ENCODE measurements at places on chromosomes 11 and 22.

GRCh38 chr11:16613262-16613511, 125.3 kb upstream of the C11orf58 start:
- no peak for DNase-seq

- no peak for DNase-seq
These were observed 57.8 kb downstream of the RBFOX2 start for GRCh38 chr22:35970616-35971455.

GRCh38 chr11:12111549-12112520, 1.4 kb downstream of the MICAL2 start:
- DNase-seq: no peak

DNA sequence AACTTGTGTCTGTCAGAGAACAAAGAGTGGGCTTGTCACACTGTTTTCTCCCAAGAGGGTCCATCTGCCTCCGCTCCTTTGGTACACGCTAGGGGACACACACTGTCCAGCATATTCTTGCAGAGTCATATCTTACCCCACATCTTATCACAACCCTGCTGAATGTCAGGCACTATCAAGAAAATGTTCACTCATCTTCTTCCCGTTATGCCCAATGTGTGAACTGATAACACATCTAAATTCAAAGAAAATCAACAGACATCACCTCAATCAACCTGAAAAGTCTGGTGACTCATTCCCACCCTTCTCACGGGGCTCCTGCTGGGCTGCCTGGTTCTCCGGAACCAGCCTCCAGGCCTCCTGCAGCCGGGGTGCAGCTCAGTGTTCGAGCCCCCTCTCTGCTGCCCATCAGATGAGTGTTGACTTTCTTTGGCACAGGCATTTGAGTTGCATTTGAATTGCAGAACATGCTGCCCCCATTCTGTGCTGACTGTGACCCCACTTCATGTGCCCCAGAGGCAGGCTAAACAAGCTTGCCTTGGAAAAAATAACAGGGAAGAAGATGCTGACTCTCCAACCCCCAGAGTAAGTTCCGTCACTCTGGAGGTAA, 19.4 kb downstream of the GRAP2 start:
- DNase-seq: no peak

- DNase-seq: peak; percentile 22
These were observed 141.1 kb upstream of the NARS2 start for GRCh38 chr11:78715639-78716311.

GRCh38 chr22:37571992-37572373, 7.9 kb downstream of the LGALS2 start:
- no peak for DNase-seq

DNA sequence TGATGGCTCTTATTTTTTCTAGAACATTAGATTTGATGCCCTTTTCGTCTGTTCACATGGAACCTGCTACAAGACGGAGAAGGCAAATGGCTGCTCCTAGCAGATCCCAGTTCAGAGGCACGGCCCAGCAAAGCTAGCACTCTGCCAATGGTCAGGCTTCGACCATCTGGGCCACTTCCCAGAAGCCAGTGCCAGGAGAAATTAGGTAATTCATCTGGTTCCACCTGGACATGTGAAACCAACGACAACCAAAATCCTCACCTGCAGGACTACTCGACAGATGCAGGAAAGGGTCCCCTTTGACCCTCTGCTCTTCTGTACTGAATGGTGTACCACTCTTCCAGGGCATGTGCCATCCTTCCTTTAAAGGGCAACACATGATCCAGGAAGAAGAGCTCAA, 25.4 kb downstream of the MICAL3 start:
- DNase-seq: no peak

DNA sequence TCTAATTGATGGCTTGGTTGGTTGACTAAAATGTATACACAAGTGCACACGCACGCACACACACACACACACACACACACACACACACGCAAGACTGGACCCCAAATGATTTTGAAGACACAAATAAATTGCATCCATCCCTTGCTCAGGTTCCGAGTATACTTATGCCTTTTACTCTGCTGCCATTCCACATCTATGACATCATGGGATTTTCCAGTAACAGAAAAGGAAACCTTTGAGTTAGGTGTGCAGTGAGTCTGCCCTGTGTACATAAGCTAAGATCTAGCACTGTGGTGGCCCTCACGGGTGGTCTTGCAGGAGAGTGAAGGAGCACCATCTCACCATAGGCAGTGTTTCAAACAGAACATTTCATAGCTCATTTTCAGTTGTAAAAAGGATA, 20.5 kb upstream of the LARGE1 start:
- DNase-seq: no peak

- no peak for DNase-seq
These were observed 237.3 kb downstream of the ST3GAL4 start for GRCh38 chr11:126592496-126593410.

DNA sequence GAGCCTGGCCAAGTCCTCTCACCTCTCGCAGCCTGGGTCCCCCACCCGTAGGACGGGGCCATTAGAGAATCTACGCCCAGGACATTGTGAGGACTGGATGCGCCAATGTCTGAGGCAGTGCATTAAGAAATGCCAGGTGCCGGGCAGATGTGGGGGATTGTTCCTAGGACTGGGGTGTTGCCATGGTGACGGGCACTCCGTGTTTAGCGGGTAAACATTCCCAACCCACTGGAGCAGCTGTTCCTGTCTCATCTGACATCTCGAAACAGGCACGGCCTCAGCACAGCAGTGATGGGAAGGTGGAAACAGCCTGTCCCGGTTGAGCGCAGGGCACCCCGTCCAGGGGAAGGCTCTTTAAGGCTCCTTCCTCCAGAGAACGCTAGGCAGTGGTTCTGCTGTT, 99.6 kb upstream of the RTL6 start:
- no peak for DNase-seq

- no peak for DNase-seq
These were observed 33.3 kb downstream of the ANO1 start for GRCh38 chr11:70111269-70112016.

DNA sequence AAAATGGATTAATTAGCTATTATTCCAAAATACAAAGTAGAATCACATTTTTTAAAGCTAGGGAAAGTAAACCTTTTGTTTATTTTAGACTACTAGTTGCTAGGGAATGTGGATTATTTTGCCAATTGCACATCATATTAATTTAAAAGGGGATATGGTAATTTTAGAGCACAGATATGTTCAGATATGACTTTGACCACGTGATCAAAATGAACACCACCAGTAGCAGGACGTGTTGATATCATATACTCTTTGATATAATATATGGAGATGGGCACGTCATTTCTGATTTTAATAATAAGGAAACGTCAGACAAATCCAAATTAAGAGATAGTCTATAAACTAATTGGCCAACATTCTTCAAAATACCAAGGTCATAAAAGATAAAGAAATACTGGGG, 1188.3 kb upstream of the CNTN5 start:
- no peak for DNase-seq

DNA sequence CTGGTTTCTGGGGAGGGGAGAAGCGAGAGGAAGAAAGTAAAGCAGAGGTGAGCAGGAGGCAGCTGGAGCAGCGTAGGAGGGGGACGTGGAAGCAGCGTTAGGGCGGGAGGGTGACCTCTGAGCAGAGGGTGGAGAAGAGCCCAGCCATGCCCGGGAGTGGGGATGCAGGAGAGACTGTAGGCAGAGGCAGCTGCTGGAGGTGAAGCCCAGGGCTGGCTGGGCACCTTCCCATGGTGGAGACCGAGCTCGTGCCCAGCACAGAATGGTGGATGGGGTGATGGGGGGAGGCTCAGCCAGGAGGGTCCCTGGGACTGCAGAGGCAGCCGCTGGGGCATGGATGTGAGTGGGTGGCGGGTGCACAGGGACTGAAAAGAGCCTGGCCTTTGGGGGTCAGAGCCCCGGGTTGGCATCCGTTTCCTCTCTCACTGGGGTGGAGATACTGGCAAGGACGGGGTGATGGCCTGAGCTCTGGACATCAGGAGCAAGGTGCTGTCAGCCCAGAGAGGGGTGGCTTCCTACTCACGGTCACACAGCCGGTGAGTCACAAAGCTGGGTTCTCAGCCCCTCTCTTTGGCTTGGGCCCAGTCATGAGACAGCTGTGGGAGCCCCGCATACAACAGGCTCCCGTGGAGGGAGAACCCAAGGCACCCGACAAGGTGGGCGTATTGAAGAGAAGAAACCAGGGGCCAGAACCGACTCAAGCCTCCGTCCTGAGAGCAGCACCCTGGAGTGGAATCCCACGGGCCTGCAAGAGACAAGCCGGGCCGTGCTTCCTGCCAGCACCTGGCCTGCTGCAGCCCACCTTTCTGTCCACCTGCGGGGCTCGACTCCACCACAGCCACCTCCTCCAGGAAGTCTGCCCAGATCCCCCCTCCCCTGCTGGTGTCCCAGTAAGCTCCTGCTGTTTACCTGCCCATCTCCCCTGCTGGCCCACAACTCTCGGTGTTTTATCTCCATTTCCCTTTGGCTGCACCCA, 45.8 kb upstream of the FGF3 start:
- DNase-seq: no peak

- no peak for DNase-seq
These were observed 46.6 kb downstream of the LRRC32 start for GRCh38 chr11:76623884-76624419.

DNA sequence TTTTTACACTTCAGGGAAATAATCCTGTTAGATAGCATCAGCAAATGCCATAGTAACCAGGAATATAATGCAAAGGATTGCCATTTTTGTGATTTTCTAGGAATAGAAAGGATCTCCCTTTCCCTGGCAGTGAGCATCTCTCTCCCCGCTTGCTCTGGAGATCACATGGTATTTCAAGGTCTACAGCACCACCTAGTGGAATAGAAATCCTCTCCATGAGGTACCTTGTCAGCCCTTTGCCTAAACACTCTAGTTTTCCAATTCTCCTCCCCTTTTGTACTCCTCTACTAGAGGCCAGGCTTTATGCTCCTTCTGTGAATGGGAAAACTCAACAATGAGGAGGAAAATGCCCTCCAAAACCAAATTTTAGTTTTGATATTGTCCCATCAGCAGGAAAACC, 78.4 kb downstream of the XRRA1 start:
- DNase-seq: no peak

DNA sequence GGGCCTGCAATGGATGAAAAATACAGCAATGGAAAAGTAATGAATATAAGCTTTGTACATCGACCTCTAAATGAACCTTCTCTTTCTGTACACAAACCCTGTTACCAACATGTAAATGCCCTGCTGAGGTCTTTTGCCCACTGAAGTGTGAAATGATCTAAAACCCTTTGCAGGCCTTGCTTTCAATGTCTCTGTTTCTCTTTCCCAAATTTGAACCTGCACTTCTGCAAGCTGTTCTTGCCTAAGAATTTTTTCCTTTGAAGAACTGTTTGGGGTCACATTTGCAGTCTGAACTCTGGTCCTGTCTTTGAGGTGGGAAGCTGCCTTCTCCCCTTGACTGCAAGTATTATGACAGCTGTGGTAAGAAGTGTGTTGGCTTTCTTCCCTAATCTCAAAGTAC, 1237.1 kb downstream of the FAM181B start:
- DNase-seq: no peak

DNA sequence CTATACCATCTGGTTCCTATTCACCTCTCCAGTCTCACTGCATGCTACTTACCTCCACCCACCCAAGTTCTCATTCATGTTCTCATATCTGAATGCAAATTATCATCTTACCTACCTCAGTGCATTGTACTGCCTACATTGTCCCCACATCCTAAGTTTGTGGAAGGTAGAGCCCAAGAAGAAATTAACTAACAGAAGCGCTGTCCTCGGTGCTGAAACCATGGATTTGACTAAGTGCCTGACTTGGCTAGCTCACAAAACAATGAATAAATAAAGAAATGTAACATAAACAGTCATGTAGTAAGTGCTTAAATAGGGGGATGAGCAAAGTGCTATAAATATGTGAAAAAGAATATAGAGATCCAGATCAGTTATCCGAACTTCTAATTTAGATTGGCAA, 63.2 kb downstream of the GRIA4 start:
- no peak for DNase-seq

GRCh38 chr11:69691463-69691862, 12.4 kb downstream of the FGF19 start:
- DNase-seq: no peak

- peak; percentile 57 for DNase-seq
These were observed 1415.2 kb downstream of the TBC1D22A start for GRCh38 chr22:48177631-48178030.

GRCh38 chr11:72265951-72266350, 22.0 kb upstream of the PHOX2A start:
- DNase-seq: peak; percentile 32

GRCh38 chr11:66081505-66081904, 11.4 kb downstream of the PACS1 start:
- DNase-seq: no peak

DNA sequence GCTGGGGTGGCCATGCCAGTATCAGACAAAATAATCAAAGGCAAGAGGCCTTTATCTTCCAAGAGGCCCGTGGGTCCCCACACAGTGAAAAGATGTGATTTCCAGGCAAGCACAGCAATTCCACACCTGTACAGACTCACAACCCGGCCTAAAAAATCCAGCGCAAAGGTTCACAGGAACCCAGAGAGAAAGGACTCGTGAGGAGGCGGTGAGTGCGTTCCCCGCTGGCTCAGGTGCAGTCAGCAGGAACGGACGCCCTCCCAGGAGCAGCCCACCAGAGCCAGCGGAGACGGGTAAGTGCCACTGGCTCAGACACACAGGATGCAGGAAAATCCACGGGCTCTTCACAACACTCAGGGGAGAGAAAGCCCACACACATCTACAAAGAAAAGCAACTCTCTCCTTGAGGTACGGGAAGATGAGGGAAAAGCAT, 4.4 kb downstream of the TOLLIP start:
- DNase-seq: no peak

- DNase-seq: no peak
These were observed 3.2 kb upstream of the WNT11 start for GRCh38 chr11:76209375-76209972.

DNA sequence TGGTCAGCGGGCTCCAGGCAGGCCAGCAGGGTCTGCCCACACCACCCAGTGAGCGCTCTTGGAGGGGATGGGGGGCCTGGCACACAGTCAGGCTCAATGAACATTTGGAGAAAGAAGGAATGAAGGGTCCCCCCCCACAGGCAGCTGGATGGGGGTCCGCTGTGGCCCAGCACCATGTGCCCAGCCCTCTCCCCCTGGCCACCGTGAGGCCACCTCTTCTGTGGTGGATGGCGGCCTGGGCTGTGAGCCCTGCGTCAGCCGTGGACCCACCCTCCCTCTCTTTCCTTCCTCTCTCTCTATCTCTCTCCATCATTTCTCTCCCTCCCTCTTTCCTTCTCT, 35.1 kb upstream of the MUC5AC start:
- no peak for DNase-seq

- DNase-seq: no peak
These were observed 10.5 kb downstream of the IGF2 start for GRCh38 chr11:2128511-2129307.

GRCh38 chr22:46798366-46799350, 36.2 kb downstream of the TBC1D22A start:
- DNase-seq: peak; percentile 34

DNA sequence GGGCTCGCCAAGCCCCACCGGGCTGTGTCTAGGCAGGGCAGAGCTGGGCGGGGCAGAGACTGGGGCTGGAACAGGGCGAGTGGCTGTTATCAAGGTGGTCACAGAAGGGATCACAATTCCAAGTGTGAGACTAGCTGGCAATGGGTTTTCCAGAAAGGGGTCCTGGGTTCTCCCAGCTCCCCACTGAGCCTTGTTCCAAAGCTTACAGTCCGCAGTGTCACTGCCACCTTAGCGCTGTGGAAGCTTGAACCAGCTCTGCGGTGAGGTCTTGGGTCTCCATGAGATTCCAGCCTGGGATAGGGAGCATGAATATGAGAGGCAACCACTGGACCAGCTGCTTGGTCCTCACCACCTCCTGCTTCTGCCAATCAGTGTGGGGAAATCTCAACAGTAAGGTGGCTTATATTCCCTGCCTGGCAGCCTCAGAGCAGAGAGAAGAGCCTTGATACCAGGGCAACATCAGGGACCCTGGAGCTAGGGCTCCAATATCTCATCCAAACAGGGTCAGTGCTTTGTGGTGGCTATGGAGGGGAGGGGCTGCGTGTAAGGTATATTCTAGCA, 831 bp downstream of the CD44 start:
- DNase-seq: no peak

All from NCI-H446 treated with DMSO at 0.1 percent for 48 hours (cell line).